Sigmoid colon (tissue), 7 donors: ENCODE measurements at places on chromosomes 2 and 18. TPM values are rescaled to one million over a fixed set of nuclear protein-coding genes. Genes with fewer than 3 reads are reported as not detected.

The DUSP19 gene
- total RNA-seq = 7.2 TPM

The LRRC30 gene
- total RNA-seq = not detected

The SLC4A3 gene
- 0.99 TPM for total RNA-seq

DNA sequence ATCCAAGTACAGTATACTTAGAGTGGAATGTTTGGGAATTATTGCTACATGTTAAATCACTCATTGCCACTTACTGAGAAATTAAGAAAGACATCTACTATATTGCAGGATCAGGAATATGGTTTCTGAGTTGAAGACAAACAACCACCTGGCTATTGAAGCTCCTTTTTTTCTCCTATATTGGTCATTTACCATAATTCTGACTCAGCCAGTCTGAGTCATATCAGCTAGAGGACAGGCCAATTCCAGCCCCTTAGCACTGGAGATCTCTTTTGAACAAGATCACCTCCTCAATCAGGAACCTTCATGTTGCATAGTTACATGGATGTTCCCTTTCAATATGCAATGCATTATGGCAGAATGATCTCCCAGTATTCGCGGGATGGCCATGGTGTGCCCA, 42.7 kb upstream of the CDH19 start:
- H3K36me3 ChIP-seq = no peaks in the 10 kb centered on the region
- H3K27me3 ChIP-seq = no peaks in the 10 kb centered on the region
- H3K27ac ChIP-seq = no peak overlapping the region

- H3K36me3 ChIP-seq = no peaks in the 10 kb centered on the region
- H3K4me3 ChIP-seq = no peak overlapping the region
- no peak overlapping the region for H3K27ac ChIP-seq
These were observed 94.1 kb upstream of the THOC1 start for GRCh38 chr18:361941-362310.

DNA sequence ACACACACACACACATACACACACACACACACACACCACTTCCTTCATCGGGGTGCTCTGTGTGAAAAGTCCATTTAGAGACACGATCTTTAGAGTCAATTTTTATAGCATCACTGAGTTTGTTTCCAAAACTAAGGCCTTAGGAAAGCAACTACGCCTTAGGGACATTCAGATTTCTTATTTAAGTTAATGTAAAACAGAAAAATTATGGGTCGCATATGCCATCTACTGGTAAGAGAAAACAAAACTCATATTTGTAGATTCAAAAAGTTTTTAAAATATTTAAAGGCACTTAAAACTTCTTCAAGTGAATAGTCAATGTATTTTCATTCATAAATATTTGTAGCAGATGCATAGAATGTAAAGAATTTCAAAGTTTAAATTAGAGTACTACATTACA, 166.2 kb downstream of the ATAD2B start:
- H3K27me3 ChIP-seq = no peaks in the 10 kb centered on the region
- H3K36me3 ChIP-seq = no peaks in the 10 kb centered on the region
- no peak overlapping the region for H3K4me3 ChIP-seq
- no peak for DNase-seq
- H3K27ac ChIP-seq = no peak overlapping the region
- no peaks in the 10 kb centered on the region for H3K4me1 ChIP-seq

- no peaks in the 10 kb centered on the region for H3K36me3 ChIP-seq
- DNase-seq = no peak
- no peaks in the 10 kb centered on the region for H3K27me3 ChIP-seq
- H3K4me3 ChIP-seq = no peak overlapping the region
These were observed 352.9 kb downstream of the LPIN1 start for GRCh38 chr2:12099374-12099773.

DNA sequence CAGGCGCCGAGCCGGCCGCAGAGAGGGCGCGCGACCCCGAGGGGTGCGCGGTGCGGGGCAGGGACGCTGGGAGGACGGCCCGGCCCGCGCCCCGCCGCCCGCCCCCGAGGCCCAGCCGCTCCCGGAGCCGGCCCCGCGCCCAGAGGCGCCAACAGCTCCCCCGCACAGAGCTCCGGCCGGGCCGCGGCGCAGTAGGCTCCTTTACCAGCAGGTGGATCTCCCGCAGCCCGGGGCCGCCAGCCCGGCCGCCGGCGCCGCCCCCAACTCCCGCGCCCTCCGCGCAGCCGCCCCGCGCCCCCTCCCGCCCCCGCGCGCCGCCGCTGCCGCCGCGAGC, 258 bp downstream of the MGAT4A start:
- no peaks in the 10 kb centered on the region for H3K27me3 ChIP-seq
- peak overlapping the region; percentile 87 for H3K27ac ChIP-seq
- H3K36me3 ChIP-seq = no peaks in the 10 kb centered on the region
- peak; percentile 81 for DNase-seq

GRCh38 chr18:28175150-28175929, 1.6 kb downstream of the CDH2 start:
- no peaks in the 10 kb centered on the region for H3K36me3 ChIP-seq
- H3K4me1 ChIP-seq = peaks cover 22% of the 10 kb centered on the region
- peaks cover 65% of the 10 kb centered on the region for H3K27me3 ChIP-seq

- H3K36me3 ChIP-seq = no peaks in the 10 kb centered on the region
- no peak for DNase-seq
- H3K27me3 ChIP-seq = no peaks in the 10 kb centered on the region
These were observed 90.9 kb downstream of the ANKRD44 start for GRCh38 chr2:197219636-197220035.

GRCh38 chr2:25833566-25833965, 44.7 kb downstream of the ASXL2 start:
- no peak overlapping the region for H3K27ac ChIP-seq
- H3K27me3 ChIP-seq = no peaks in the 10 kb centered on the region
- H3K4me1 ChIP-seq = no peaks in the 10 kb centered on the region
- H3K4me3 ChIP-seq = no peak overlapping the region
- DNase-seq = no peak

- no peak for DNase-seq
- no peak overlapping the region for H3K4me3 ChIP-seq
- no peaks in the 10 kb centered on the region for H3K27me3 ChIP-seq
- H3K27ac ChIP-seq = no peak overlapping the region
- H3K36me3 ChIP-seq = no peaks in the 10 kb centered on the region
These were observed 249.7 kb downstream of the TPGS2 start for GRCh38 chr18:36578871-36579710.

DNA sequence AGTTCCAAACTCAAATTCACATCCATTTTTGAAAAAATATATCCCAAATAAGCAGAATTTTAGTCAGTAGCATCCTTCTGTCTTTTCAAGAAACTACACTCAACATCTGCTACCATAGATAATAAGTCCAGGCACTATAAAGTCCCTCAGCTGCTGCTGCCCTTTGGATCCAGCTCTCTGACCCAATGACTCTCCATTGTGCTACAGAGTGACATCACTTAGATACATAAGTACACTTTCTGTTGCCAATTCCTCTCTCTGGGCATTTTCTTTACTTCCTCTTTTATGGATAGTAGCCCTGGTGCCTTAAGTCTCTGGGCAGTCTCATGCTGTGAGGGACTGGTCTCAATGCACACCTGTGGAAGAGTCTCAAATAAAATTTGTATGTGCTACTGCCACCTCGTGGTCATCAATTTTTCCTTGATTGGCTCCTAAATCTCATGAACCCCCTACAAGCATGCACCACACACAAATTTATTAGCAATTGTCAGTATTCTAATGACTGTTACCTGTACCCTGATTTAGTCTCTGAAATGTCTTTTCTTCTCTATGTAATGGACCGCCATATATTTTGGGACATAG, 219.2 kb downstream of the LRP1B start:
- no peak for DNase-seq
- H3K27ac ChIP-seq = no peak overlapping the region
- H3K36me3 ChIP-seq = no peaks in the 10 kb centered on the region
- no peak overlapping the region for H3K4me3 ChIP-seq
- no peaks in the 10 kb centered on the region for H3K4me1 ChIP-seq

- no peak for DNase-seq
- no peak overlapping the region for H3K27ac ChIP-seq
- no peak overlapping the region for H3K4me3 ChIP-seq
- H3K36me3 ChIP-seq = peaks cover 26% of the 10 kb centered on the region
These were observed 49.2 kb downstream of the SIGLEC15 start for GRCh38 chr18:45874491-45875184.

DNA sequence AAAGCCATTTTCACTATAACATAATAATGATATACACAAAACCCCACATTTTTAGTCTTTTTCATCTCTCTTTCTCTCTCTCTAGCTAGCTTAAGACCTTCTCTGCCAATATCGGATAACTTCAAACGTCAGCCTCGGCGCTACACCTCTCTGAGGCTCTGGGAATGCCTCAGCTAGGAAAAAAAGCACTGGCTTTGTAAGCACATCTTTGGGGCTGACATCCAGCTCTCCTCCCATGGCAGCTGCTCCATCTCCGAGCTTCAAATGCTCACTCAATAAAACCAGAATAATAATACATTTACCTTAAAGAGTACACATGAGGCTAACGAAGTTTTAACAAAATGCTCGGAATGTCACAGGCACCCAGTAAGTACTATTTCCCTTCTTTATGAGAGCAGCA, 10.8 kb downstream of the RNU4ATAC start:
- no peaks in the 10 kb centered on the region for H3K27me3 ChIP-seq
- no peak overlapping the region for H3K4me3 ChIP-seq
- no peaks in the 10 kb centered on the region for H3K4me1 ChIP-seq
- DNase-seq = no peak
- H3K36me3 ChIP-seq = no peaks in the 10 kb centered on the region

DNA sequence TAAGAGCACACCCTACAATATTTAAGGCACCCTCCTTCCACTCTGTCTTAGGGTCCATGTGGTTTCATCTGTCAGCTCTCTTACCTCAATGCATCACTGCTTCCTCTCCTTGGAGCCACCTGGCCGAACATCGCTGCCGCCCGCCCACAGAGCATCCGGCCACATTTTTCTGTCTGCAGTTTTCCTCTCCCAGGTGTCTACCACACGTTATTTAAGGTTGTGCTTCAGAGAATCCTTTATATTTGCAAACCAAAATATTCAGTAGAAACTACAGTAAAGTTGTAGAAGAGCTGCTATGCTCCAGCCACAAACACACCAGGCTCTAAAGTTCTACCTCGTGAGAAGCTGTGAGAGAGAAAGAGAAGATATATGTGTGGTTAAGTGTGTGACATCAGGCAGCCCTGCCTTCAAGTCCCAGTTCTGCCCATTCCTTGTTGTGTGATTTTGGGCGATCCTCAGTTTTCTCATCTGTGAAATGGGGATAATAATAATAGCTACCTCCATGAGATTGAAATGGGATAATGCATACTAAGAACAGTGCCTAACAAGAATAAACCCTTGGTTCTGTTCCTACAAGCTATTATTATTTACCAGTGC, 4.9 kb upstream of the STK17B start:
- no peak for DNase-seq
- peaks cover 5% of the 10 kb centered on the region for H3K4me1 ChIP-seq
- no peaks in the 10 kb centered on the region for H3K36me3 ChIP-seq
- no peak overlapping the region for H3K27ac ChIP-seq

GRCh38 chr2:231640241-231640640, 47.6 kb downstream of the TEX44 start:
- no peaks in the 10 kb centered on the region for H3K27me3 ChIP-seq
- H3K4me1 ChIP-seq = peaks cover 31% of the 10 kb centered on the region
- no peaks in the 10 kb centered on the region for H3K36me3 ChIP-seq
- H3K27ac ChIP-seq = peak overlapping the region; percentile 70
- H3K4me3 ChIP-seq = no peak overlapping the region
